ENCODE measurements at places on chromosomes 16 and 17.

DNA sequence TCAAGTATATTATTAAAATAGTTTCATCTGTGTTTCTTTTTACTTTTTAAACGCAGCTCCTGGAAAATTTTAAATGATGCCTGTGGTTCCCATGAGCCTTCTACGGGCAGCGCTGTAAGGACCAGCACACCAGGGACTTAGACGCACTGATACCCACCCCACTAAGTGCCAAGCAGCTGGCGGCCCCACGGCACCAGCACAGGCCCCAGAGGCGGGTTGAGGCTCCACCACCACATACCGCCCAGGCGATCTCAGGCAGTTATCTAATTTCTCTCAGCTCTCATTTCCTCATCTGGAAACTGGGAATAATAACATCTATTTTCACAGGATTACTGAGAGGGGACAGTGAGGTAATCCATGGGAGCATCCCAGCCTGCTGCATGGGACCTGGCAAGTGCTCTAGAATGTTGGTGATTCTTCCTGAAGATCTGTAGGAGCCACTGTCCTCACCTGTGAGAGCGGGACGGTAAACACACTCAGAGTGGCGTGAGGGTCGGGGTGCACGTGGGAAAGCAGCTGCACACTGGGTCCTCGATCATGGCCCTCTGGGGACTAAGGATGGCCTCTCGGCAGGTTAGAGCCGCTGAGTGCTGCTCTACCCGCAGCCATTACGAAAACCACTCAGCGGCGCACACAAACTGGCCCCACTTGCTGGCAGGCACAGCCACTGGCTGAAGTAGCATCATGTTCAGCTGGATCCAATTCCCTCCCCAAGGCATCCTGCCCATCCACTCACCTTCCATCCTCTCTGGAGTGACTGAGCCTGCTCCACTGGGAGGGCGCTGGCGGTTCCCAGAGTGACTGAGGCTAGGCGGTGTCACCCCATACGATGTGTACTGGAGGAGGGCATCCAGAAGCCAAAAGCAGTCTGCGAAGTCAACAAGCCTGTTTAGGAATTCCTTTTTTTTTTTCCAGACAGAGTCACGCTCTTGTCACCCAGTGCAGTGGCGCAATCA lies 17.6 kb upstream of the SLC38A8 start:
- no peak for DNase-seq

DNA sequence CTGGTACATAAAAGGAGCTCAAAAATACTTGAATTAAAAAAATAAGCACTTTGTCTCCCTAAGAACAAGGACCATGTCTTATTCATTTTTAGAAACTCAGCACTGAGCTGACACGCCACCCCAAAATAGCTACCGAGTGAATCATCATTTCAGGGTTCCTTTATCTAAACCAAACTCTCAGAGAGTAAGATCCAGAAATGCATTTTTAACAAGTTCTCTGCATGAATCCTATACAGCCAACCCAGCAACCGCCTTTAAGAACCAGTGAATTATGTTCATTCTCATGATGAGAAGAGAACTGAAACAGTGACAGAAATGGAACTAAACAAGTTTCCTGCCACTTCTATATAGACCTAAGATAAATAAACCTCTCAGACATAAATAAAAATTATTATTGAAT lies 8.7 kb downstream of the C16orf87 start:
- DNase-seq: peak; percentile 46

- no peak for DNase-seq
Observed at GRCh38 chr16:21611198-21611555, 11.8 kb downstream of the METTL9 start.

GRCh38 chr17:64329588-64329987 lies 61.1 kb downstream of the PECAM1 start:
- DNase-seq: no peak

DNA sequence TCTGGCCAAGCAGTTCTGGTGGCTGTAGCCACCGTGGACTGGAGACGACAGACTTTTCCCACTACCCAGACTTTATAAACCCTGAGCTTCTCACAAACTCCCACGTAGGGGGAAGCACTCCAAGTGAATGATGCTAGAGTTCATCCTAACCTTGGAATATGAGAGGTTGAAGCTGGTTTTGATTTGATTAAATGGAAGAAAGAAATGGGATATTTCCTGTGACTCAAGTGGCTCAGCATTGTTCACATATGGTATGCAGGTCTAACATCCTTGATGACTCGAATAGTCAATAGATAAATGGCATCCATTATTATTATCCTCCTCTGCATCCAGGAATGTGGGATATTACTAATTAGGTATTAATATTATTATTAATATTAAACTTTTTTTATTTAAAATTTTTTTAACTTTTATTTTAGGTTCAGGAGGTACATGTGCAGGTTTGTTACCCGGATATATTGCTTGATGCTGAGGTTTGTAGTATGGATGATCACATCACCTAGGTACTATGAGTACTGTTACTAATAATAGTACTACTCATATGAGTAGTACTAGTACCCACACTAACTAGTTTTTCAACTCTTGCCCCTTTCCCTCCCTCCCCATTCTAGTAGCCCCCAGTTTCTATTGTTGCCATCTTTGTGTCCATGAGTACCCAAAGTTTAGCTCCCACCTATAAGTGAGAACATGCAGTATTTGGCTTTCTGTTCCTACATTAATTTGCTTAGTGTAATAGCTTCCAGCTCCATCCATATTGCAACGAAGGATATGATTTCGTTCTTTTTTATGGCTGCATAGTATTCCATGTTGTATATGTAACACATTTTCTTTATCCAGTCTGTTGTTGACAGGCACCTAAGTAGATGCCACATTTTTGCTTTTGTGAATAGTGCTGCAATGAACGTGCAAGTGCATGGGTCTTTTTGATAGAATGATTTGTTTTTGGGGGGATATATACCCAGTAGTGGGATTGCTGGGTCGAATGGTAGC lies 22.9 kb downstream of the PIK3R6 start:
- no peak for DNase-seq
